ENCODE measurements at places on chromosomes 2 and 18.

DNA sequence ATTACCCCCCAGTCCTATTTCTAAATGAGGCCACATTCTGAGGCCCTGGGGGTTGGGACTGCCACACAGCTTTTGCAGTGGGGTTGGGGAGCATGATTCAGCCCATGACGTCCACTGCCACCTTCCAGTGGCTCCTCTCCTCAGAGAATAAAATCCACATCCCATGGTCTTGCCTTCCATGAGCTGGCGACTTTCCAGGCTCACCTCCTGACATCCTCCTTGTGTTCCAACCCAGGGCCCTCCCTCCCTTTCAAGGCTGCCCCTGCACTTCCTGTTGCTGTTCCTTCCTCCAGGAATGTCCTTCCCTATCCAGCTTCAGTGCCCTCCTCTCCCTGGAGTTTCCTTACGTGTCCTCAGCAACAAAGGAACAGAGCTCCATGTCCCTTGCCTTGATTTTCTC lies 187.3 kb upstream of the ID2 start:
- no peak for DNase-seq

GRCh38 chr2:157395811-157396210 lies 48.1 kb downstream of the CYTIP start:
- no peak for DNase-seq

DNA sequence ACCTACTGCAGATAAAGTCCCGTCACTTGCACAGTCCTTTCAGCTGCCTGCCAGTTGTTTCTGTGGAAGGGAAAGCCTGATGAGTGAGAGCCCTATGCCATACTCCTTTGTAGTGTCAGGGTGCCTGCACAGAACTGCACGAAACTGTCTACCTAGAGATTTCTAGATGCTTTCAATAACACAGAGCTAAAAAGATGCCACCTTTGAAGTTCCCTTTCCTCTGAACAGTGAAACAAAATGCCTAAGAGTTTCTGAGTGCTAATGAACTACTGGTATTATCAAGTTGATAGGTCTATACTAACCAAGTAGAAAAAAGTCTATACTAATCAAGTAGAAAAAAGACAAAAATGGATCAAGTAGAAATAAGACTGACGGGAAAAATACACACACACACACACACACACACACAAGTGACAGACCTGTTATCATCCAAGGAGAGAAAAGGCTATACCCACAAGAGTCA lies 79.0 kb downstream of the TLK1 start:
- peak; percentile 10 for DNase-seq

GRCh38 chr2:56170504-56170903 lies 13.3 kb upstream of the CCDC85A start:
- no peak for DNase-seq

GRCh38 chr2:237290261-237290660 lies 123.7 kb downstream of the COL6A3 start:
- no peak for DNase-seq

DNA sequence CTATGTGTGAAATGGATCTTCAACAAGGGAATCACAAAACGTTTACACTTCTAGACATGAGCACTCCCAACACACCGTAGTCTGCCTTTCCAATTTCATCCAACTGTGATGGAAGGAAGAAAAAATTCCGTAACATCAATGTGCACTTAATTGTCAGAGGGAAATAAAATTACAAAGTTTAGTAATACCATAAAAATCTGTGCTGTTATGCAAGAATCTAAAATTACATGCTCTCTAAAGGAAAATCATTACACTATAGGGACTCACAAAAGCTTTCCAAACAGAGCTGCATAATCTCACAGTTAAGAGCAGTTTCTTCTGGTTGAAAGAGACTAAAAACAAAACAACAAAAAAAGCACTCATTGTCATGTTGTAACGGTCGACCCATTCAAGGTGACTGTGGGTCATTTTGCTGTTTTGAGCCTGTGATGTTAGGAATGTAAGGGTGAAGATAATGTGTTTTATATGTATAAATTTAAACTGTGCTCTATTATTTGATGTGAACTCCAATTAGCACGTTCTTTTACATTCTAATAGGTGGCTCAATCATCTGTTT lies 698.0 kb downstream of the TDRD15 start:
- DNase-seq = no peak

DNA sequence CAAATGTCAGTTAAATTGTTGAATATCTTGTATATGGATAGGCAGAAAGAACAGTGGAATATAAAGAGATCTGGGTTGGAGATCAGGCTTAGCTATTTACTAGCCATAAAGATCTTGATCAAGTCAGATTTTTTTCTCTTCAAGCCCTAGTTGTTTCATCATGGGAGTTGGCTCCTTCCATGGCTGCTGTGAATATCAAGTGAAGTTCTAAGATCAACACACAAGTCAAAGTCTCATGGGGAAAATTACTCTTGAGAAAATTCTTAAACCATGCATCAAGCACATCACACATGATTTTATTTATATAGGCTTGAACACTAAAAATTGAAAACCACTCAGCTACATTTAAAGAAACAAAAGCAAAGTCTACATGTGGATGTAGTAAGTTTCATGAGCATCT lies 79.8 kb downstream of the C1D start:
- no peak for DNase-seq

DNA sequence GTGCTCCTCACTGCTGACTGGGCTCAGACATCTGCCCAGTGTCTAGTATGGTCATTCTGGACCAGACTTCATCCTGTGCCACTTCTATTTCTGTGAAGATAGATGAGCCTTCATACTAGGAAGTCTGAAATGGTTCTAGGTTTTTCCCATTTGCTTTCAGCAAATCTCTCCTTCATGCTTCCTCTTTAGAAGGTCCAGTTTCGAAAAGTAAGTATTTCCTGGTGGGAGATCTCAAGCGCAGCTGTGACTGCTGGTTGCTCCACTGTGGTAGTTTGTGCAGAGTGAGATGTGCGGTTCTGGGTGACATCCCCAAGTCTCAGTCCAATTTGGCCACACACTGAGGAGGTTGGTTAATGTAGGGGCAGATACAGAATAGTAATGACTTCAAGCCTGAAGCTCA lies 14.4 kb downstream of the IL36B start:
- DNase-seq = no peak

DNA sequence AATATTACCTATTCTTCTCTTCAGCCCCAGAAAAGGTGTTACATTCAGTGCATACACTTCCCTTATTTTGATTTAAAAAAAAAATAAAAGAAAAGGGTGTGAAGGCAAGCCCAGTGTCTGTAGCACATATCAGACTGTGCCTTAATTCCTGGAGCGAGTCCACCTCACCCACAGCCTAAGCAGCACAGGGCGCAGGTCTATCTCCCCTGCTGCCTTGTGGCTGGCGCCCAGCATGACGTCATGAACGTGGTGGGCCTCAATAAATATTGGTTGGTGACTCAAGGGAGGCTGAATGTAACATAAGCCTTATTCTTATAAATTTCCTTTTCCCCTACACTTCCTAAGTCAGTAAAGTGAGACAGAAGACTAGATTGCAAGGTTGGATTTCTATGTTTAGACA lies 26.4 kb downstream of the ST3GAL5 start:
- DNase-seq = no peak
